M059J (cell line): ENCODE measurements at places on chromosomes 3 and 15. TPM values are rescaled to one million over a fixed set of nuclear protein-coding genes. Genes with fewer than 3 reads are reported as not detected.
A peak's percentile ranks its signal among the peaks of the same experiment; 100 is the strongest.

The ALG1L2 gene
- not detected in 2 replicates for total RNA-seq

The SCG5 gene
- 67.9 and 75.2 TPM in 2 replicates for total RNA-seq

GRCh38 chr3:49930168-49930690 is 618 bp upstream of the MON1A start:
- no peak for DNase-seq

DNA sequence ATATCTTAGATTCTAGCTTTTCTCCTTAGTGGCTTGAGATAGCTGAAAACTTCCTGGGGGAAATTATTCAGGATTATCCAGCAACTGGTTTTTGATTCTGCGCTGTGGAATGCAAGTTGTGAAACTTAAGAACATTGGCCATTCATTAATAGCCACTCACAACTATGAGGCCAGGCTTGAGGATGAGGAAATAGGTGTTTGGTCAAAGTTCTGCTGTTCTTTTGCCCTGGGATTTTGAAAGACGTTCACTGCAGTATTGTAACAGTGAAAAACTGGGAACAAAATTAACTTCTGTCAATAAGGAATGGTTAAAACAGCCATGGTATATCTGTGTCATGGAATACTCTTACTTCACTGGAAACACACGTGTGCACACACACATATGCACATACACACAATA is 44.1 kb downstream of the CTXND1 start:
- DNase-seq, result no peak

- no peak for DNase-seq
These were observed 8.1 kb upstream of the CMSS1 start for GRCh38 chr3:99809565-99809964.

The LYSMD2 gene
- total RNA-seq, result 16.7 and 19.8 TPM in 2 replicates

DNA sequence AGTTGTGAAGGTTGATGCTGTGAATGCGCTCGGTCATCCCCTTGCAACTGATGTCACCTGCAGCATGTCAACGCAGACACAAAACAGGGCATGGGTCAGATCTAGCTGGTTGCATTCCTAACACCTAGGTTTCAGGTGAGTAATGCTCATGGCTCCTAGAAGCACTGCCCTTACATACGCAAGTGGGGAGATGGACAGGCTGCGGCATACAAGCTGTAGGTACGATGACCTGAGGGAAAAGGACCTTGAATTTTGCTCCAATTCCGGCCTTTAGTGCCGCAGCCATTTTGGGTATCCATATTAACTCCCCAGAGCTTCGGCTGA is 58.0 kb downstream of the TIGIT start:
- no peak for DNase-seq

DNA sequence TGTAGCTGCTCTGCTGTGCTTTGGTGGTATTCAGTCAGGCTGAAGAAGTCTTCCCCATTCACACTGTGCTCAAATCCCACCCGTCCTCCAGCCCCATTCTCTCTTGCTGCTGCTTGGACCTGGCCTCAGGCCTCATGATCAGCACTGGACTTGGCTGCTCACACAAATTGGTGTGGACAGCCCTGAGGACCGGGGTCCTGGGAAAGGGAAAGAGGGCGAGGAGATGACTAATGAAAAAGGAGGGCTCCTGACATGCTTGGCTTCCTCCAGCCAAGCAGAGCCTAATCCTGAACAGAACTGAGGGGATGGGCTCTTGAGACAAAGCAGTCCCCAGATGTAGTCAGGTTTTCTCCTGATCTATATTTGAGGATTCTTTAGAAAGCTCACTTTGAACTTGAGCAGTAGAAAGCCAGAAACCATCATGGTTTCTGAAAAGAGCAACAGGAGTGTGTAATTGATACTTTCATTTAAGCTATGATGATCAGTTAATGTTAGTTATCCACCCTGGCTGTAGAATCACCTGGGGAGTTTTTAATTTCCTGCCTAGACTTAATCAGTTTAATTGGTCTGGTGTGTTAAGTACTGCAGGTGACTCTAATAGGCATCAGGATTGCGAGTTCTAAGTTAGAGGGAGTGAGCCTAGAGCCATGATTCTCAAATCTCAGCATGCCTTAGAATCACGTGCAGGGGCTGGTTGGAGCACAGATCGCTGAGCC is 79.4 kb upstream of the THBS1 start:
- DNase-seq, result peak; percentile 77

The PHLDB2 gene
- 63.7 and 89.3 TPM in 2 replicates for total RNA-seq

DNA sequence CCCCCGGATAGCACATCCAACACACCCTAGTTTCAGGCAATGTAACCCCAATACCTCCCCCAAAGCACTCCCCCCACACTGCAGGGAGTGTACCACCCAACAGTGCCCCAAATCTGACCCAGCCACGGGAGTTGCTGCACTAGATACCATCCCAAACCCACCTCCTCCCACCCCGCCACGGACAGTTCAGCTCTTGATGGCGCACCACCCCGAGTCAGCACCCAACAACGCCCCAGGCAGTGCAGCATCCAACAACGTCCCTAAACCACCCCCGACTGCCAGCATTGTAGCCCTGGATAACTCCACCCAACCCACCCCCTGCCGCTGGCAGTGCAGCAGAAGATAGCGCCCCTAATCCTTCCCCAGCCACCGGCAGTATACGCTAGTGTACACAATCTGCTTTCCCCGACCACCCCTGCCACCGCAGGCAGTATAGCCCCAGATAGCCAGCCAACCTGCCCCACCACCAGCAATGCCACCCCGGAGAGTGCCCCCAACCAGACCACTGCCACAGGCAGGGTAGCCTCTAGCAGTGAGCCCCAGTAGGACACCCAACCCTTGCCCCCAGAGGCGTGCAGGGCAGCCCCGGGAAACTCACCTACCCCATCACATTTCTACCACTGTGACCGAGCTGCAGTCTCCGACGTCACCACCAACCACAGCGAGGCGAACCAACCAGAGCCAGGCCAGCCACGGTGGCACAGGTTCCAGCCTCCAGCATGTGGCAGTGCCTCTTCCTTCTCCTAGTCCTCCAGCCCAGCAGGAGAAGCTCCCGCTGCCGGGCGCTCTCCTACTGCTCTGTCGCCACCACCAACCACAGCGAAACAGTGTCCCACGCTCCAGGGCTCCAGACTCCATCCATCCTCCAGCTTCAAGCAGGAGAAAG is 178.1 kb downstream of the POTEB3 start:
- no peak for DNase-seq

DNA sequence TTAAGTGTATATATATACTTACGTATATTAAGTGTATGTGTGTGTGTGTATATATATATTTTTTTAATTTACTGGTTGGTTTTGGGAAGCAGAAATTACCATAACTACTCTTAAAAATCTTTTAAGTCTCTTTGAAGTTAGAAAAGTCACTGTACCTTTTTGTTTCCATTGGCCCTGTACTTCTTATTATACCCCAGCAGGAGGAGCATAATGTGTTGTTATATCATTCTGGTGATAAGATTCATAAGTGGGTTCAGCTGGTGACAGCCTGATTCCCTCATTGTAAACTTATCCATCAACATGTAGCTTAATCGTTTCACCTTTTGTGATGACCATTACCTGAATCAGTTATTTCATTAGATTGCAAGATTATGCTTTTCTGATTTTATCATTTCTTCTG is 30.8 kb downstream of the MLH1 start:
- DNase-seq, result peak; percentile 3

DNA sequence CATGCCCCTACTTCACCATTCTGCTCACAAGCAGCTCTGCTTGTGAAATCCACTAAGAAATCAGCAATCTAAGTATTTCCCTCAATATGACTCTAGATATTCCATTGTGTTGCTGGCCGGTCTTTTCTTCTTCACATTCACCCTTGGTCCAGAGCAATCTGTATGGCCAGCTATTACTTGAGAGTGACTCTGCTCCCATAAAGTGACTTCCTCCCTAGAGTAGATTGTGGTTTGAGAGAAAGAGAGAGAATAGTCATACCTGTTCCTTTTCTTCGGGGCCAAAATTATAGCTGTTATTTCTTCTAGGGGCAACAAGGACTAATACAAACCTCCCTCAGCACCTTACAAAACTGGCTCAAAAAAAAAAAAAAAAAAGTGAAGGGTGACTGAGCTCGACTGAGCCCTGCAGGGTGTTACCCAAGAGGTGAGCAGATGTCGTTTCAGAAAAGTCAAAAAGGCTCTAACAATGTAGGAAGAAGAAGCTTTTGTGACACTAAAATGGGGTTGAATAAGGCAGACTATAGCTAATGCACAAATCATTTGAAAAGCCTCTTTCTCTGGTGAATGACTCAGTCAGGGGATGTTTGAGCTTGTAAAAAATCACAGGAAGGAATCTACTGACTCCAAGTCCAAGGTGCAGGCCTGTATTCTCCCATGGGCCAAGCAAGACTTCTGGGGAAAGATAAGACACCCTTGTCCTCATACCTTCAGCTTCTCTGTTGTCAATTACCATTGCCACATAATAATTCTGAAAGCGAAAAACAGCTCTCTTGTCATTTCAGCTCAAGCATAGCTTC is 161.0 kb upstream of the SLC24A5 start:
- peak; percentile 13 for DNase-seq

GRCh38 chr15:77688693-77689092 is 56.0 kb upstream of the LINGO1 start:
- DNase-seq, result no peak

GRCh38 chr3:11050666-11051323 is 58.2 kb downstream of the SLC6A1 start:
- peak; percentile 5 for DNase-seq

- DNase-seq, result peak; percentile 62
These were observed 61.0 kb downstream of the KLF13 start for GRCh38 chr15:31387479-31388118.

DNA sequence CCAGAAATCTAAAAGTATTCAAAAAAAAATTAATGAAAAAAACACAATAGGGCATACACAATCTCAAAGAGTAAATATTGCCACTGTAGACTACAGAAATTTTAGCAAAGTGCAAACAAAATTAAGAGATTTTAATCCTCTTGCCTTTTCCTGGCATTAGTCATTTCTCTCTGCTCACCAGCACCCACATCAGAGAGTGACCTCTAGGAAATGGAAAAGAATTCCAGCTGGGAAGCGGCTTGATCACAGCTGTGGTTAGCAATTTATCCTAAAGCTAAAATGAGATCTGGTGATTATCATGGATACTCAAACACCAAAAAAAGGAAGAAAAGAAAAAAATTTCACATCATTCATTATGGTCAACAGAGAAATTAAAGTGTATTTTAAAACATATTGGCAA is 7.5 kb downstream of the CSNK1G1 start:
- DNase-seq, result peak; percentile 52

- peak; percentile 91 for DNase-seq
These were observed 1.4 kb upstream of the WNT5A start for GRCh38 chr3:55488398-55489055.

- no peak for DNase-seq
These were observed 29.4 kb upstream of the IQSEC1 start for GRCh38 chr3:13102386-13103345.

DNA sequence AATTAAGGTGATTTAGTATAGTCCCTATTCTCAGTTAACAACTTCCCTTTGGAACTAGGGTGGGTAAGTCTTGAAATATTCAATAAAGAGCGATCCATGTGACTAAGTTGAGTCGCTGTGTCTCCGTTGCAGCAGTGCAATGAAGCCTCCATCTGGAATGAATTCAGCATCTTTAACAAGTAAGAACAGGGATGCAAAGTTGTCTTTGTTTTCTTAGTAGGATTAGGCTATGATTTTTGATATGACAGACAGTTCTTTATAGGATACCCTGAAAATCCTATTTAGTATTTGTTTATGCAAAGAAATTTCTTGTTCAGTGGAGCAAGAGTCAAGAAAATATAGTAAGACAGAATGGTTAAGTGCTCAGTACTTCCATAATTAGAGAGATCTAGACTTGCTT is 52.7 kb downstream of the RBMS3 start:
- no peak for DNase-seq

The FANCD2 gene
- total RNA-seq, result 12.2 and 16.0 TPM in 2 replicates

The ARGFX gene
- not detected in 2 replicates for total RNA-seq

The CSPG4 gene
- total RNA-seq, result 3.4 and 8.2 TPM in 2 replicates

The TMEM207 gene
- total RNA-seq, result not detected in 2 replicates

The HHATL gene
- not detected in 2 replicates for total RNA-seq

GRCh38 chr3:114800272-114801031 is 346.6 kb downstream of the ZBTB20 start:
- no peak for DNase-seq
